ENCODE measurements at places on chromosomes 5 and 9.
A peak's percentile ranks its signal among the peaks of the same experiment; 100 is the strongest.

DNA sequence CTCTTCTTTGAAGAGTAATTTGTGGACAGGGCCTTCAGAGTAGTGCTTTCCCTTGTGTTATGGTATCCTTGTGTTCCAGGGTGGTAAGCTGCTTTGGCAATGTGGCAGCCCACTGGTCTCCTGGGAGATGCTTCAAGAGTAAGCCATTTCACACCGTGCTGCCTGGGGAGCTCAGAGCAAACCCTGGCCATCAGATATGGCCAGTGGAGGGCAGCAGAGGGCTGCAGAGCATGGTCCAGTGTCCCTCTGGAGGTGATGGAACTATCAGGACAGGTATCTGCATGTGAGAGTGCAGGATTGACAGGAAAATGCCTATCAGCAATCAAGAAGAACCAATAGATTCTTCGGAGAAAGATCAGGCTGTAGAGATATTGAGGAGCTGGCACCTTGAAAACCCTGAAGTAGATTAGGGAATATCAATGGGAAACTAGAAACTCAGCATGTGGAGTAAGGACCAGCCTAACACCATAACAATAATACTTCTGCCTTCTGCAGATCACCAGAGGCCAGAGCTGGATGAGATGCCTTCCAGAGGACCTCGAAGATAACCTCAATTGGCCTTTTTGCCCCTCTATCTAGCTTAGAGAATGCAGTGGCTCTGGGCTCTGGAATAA lies 90.8 kb downstream of the PLPPR1 start:
- DNase-seq, result peak; percentile 50

GRCh38 chr5:120199559-120199958 lies 264.5 kb upstream of the PRR16 start:
- DNase-seq, result no peak

GRCh38 chr5:83396662-83397061 lies 74.9 kb upstream of the VCAN start:
- DNase-seq, result no peak

DNA sequence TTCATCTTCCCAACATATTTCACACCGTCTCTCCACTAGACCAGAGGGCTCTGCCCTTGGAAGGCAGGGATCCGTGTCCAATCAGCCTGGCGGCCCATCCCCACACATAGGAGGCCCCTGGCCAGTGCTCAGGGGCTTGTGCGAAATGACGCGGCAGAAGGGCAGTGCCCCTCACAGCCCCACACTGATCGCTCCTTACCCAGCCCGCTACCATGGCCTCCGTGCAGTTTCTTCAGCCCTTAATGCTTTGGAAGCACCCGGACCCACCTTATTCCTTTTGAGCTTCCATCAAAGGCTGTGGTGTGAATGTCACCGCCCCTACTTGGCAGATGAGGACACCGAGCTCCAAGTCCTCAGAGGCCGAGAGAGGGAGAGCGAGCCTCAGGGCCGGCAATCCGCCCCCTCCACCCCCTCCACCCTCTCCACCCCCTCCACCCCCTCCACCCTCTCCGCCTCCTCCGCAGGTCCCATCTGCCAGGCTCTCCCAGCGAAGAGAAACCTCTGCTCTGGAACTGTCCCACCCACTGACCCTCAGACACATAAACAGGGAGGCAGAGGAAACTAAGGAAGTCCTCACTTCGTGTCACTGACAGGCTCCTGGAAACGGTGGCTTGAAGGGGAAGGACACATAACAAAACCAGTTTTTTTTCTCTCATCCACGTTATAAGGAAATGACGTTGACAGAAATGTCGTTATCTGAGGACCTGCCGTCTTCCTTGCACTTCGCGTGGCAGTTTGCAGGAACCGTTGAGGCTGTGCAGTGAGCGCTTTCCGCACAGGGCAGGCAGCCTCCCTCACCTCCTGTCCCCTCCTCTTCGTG lies 13.9 kb downstream of the QSOX2 start:
- no peak for DNase-seq

- no peak for DNase-seq
These were observed 432.6 kb upstream of the SLC30A5 start for GRCh38 chr5:68661237-68661636.

- no peak for DNase-seq
These were observed 138.9 kb upstream of the CDKN2B start for GRCh38 chr9:22147813-22148527.

DNA sequence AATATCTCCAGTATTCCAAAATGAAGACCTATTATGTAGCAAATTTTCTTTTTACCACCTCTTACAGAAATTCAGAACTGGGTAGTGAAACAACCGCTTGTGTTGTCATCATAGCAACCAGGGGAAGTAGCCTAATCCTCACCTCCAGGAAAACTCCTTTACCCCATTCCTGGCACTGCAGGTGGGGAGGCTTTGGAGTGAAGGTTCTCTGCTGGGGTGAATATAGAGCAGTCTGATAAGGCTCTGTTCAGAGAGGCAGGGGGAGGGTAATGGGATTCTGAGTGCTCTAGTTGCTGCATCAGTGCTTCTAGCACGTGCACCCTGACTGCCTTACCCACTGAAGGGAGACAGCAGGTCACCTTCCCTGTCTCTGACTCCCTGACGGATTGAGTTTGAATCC lies 116.2 kb downstream of the MAN2A1 start:
- no peak for DNase-seq

GRCh38 chr5:56951126-56951945 lies 587 bp downstream of the MIER3 start:
- DNase-seq, result peak; percentile 70
